ENCODE measurements at places on chromosomes 12 and 14.

DNA sequence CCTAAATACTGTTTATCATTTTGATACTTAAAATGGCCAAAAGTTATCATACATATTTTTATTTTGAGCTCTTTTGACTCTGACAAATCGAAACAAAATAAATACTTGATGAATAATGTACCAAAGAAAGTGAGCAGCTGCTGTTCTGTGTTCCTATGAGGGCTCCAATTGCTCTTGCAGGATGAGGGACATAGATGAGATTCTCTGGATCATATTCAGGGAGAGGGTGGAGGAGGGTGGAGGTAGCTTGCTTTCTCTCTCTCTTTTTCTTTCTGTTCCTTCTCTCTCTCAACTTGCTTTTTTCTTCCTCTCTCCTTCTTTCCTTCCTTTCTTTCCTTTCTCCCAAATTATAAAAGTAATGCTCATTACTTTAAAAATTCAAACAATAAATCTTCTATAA lies 8.9 kb upstream of the MYH7 start:
- no peak for DNase-seq

DNA sequence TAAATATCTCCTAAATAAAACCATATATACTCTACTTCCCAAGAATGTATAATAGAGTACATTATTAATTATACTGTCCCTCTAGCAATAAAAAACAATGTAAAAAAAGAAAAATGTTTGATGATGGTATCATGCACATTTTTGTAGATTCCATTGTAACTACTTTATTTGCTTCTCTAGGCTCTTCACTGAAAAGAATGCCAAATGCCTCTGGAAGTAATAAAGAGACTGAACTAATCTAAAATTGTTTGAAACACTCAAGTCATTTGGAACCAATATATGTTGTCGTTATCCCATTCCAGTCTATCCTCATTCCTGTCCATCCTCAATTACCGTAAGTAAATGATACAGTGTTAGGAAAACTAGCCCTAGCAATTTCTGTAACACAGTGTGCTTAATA lies 233.6 kb downstream of the C12orf50 start:
- DNase-seq, result no peak

GRCh38 chr12:1851151-1851701 lies 30.9 kb downstream of the LRTM2 start:
- DNase-seq, result peak; percentile 32

- no peak for DNase-seq
Observed at GRCh38 chr12:1993341-1993740, 10.9 kb downstream of the DCP1B start.

DNA sequence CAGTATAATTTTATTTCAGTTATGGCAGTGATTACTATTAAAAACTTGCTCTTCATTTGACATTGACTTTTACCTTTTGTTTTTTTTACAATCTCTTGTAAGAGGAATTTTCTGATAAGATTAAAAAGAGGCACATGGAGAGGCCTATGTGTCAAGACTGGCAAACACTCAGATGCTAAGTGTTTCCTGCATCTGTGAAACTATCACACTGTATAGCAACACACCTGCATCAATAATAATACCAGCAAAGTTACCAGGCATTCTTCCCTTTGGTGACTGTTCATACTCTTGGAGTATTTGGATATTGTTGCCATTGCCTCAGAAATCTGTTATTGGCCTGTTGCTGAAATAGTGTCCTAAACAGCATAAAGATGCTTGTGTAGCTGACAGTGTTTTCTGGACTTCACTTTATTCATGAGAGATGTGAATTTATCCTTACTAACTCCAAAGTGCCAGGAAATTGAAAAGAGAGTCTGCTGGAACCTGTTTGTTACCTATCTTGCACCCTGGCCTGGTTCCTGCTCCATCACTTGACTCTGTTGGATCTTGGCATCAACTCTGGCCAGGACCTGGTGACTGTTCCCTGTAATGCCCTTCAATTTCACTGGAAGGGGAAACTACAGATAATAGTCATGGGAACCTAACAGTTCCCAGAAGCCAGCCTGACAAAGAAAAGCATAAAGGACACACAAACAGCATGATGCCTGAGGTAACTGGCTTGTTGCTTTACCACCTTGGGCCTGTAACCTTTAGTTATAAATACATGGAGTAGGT lies 19.8 kb downstream of the SLC16A7 start:
- DNase-seq, result no peak

GRCh38 chr12:109549613-109550270 lies 23.6 kb downstream of the MMAB start:
- no peak for DNase-seq

DNA sequence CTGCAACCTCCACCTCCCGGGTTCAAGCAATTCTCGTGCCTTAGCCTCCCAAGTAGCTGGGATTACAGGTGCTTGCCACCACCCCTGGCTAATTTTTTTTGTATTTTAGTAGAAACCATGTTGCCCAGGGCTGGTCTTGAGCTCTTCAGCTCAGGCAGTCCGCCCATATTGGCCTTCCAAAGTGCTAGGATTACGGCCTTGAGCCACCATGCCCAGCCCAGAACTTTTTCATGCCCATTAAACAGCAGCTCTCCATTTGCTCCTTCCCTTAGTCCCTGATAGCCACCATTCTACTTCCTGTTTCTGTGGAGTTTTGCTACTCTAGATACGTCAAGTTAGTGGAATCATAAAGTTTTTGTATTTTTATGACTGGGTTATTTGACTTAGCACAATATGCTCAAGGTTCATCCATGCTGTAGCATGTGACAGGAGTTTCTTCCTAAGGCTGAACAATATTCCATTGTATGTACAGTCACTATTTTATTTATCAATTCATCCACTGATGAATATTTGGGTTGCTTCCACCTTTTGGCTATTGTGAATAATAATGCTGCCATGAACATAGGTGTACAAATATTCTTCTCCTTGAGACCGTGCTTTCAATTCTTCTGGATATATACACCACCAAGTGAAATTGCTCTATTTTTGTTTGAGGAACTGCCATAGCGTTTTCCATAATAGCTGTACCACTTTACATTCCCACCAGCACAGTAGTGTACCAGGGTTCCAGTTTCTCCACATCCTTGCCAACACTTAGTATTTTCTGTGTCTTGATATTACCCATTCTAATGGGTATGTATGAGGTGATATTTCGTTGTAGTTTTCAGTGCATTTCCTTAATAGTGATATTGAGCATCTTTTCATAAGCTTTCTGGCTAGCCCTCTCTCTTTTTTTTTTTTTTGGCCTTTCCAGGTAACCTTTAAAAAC lies 15.0 kb downstream of the ATF1 start:
- DNase-seq, result no peak
